MG63 (cell line): ENCODE measurements at places on chromosomes 7 and 10. TPM values are rescaled to one million over a fixed set of nuclear protein-coding genes. Genes with fewer than 3 reads are reported as not detected.

FAM131B gene
- total RNA-seq: 0.63 and 0.84 TPM in 2 replicates

GRCh38 chr7:115678086-115678982 lies 352.2 kb downstream of the TFEC start:
- peak; percentile 65 for DNase-seq

DNA sequence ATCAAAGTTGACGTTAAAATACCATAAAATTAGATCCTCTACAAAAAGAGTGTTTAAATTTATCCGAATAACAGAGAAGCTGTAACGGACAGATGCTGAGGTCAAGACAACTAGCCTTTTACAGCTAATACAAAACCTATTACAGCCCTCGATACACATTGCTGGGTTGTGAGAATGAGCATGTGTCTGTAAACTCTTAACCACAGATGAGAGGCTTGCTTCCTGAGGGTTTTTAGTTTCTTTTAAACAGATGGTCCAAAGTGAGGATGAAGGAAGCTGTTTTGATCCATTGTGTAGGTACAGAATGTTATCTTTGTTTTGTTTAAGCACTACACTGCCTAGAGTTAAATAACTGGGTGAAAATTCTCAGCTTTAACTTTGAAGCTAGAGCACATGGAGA lies 578.2 kb downstream of the PARD3 start:
- DNase-seq: no peak

GRCh38 chr10:45135443-45136198 lies 134.9 kb downstream of the ZNF22 start:
- no peak for DNase-seq

- no peak for DNase-seq
Observed at GRCh38 chr7:154409703-154410311, 357.6 kb downstream of the DPP6 start.
